ENCODE measurements at places on chromosomes 13 and 19.
A peak's percentile ranks its signal among the peaks of the same experiment; 100 is the strongest.

- DNase-seq, result no peak
These were observed 128.2 kb upstream of the ARGLU1 start for GRCh38 chr13:106696140-106696539.

- DNase-seq, result no peak
These were observed 127.9 kb downstream of the KCTD12 start for GRCh38 chr13:76758257-76758656.

DNA sequence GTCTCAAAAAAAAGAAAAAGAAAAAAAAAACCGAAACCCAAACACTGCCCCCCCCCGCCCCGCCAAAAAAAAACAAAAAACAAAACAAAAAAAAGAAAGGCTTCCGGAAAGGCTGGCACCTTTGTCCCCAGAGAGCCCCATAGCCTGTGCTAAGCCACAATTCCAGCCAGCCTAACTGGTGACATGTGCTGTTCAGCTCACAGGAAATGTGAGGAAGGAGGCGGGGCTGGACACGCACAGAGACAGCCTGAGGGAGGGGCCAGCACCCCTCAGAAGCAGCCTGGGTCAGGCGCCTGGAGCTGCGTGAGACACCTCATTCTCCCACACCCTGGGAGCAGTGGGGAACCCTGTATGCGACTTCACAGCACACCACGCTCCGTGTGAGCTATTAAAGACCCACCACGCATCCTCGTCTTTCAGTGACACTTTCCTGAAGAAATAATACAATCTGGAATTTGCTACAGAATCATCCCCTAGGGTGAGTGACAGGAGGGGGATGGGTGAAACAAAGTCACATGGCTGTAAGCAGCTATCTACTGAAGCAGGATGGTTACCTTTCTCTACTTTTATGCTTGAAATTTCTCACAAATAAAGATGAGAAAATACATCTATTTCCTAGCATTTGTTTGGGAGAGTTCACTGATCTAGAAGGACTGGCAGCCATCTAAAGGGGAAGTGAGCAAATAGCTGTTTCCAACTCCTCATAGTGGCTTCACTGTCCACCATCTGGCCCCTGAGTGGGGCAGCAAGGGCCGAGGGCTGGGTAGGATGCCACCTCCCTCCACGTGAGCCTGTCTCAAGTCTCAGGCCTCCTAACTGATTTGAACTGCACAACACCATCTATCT lies 12.3 kb upstream of the SLC35E1 start:
- peak; percentile 86 for DNase-seq

GRCh38 chr19:18117692-18118378 lies 20.3 kb downstream of the MAST3 start:
- peak; percentile 98 for DNase-seq

GRCh38 chr19:30371960-30372824 lies at the start of gene ZNF536:
Gene ZNF536, plus strand, starts transcription at chr19:30372384. Its CDS starts 71,179 bp downstream, at chr19:30443563.
- DNase-seq, result no peak

- DNase-seq, result no peak
These were observed 36.5 kb upstream of the MUC16 start for GRCh38 chr19:9046694-9047093.

DNA sequence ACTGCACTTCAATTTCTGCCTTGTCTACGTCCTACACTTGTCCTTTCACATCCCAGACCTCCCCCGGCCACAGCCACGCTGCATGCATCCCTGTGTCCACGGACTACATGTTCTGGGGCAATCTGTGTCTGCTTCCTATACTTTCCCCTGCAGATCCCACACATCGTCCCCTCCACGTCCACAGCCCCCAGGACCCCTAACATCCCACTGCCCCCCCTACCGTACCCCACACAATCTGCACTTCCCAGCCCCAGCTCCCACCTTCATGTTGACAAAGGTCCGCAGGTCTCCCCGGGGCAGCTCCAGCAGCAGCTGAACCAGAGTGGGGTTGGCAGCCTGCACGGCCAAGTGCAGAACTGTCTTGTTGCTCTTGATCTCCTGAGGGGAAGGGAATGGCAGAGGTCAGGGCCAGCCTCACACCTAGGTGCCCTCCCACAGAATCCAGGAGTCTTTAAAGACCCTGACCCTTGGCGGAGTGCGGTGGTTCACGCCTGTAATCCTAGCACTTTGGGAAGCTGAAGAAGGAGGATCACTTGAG lies 10.2 kb downstream of the NFKBID start:
- no peak for DNase-seq

DNA sequence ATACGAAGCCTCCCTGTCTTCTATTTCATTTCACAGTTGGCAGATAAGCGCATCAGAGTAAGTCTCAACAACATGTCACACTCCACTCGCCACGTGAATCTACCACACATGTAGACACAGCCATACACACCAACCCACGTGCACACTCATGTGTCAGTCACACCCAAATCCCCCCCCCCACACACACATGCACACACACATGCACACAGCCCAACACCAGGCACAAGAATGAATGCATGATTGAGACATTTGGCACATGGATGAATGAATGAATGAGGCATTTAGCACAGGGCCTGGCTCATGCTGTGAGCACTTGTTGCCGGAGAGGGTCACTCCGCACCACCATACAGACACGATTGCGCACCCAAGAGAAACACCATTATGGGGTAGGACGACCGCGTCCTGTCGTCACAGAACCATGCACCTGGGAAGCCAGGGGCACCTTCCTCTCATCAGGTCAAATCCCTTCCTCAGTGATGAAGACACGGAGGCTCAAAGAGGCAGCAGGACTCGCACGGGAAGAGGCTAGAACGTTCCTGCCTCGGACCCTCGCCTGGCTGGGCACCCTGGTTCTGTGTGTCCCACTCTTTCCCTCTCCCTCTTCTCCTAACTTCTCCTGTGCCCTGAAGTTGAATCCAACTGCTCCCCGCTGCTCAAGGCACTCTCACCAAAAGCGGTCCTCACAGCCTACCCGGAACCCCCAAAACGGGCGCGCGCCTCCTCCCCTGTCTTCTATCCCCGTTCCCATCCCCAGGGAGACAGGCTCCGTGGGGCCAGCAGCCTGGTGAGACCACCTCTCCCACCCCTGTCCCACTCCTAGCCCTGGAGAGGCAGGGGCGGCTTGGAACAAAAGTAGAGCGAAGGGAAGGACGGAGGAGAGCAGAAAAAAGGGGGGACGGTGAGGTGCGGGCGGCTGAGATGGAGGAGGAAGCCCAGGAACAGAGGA lies 1.3 kb downstream of the MEIS3 start:
- no peak for DNase-seq

DNA sequence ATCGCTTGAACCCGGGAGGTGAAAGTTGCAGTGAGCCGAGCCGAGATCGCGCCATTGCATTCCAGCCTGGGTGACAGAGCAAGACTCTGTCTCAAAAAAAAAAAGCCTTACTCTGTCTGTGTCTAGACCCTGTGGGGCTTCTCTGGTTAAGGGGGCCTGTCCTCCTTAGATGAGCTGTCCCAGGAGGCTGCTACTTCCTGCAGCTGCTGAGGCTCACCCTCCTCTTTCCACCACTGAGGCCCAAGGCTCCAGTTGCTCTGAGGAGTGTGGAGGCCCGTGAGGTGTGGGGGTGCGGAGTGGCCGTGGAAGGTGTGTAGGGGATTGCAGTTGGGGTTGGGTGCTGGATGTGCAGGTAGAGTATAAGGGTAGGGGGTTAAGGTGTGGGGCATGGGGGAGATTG lies 22.1 kb upstream of the RASA3 start:
- no peak for DNase-seq

GRCh38 chr19:55477905-55478304 lies 1.5 kb downstream of the ZNF628 start:
- no peak for DNase-seq

DNA sequence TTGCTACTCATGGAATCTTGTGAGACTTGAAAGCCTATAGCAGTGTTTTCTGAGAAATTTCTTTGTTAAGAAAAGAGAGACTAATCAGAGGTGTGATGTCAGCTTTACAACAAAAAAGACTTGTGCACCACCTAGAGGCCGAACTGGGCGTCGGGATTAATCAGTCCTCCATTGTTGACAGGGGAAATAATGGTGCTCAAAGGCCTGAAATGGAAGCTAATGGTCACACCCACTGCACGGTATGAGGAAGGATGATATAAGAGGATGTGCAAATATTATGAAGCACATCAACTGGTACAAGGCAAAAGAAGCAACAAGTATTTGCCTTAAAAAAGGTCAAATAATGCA lies 480.2 kb upstream of the MIR17HG start:
- no peak for DNase-seq

GRCh38 chr19:14514215-14514863 lies 3.9 kb downstream of the DNAJB1 start:
- DNase-seq, result no peak

GRCh38 chr13:59677966-59678814 lies 485.5 kb downstream of the DIAPH3 start:
- no peak for DNase-seq

GRCh38 chr13:112721198-112722104 lies 31.6 kb downstream of the ATP11A start:
- no peak for DNase-seq

DNA sequence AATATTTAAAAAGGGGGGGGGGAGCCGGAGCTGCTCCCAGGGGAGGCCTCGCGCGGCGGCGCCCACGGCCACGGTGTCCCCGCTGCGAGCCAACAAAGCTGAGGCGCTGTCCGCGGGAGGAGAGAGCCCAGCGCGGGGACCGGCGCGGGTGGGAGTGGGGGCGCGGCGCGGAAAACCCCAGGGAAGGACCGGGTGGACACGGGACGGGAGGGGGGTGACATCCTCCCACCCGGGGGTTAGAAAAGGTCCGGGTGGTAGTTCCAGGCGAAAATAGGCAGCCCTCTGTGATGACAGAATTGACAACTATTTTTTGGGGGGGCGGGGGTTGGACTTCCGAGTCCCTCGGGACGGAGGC lies 11.1 kb upstream of the SOX1 start:
- no peak for DNase-seq

- no peak for DNase-seq
These were observed 10.6 kb upstream of the ZNF556 start for GRCh38 chr19:2856457-2857050.

GRCh38 chr19:44626048-44626624 lies 12.8 kb downstream of the IGSF23 start:
- DNase-seq, result no peak

DNA sequence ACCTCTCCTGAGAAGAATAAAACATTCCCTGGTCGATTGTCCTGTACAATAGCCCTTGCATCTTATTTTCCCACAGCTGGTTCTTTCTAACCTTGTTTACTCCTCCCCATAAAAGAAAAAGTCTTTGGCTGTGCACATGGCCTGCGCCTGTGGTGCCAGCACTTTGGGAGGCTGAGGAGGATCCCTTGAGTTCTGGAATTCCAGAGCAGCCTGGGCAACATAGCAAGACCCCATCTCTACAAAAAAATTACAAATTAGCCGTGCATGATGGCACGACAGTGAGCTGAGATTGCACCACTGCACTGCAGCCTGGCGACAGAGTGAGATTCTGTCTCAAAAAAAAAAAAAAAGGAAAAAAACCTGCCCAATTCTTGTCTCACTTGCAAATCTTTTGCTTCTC lies 7.2 kb upstream of the NUP62 start:
- no peak for DNase-seq

- no peak for DNase-seq
These were observed 21.6 kb downstream of the FXYD5 start for GRCh38 chr19:35176181-35176570.

GRCh38 chr13:53200498-53201453 lies 172.2 kb downstream of the OLFM4 start:
- no peak for DNase-seq

DNA sequence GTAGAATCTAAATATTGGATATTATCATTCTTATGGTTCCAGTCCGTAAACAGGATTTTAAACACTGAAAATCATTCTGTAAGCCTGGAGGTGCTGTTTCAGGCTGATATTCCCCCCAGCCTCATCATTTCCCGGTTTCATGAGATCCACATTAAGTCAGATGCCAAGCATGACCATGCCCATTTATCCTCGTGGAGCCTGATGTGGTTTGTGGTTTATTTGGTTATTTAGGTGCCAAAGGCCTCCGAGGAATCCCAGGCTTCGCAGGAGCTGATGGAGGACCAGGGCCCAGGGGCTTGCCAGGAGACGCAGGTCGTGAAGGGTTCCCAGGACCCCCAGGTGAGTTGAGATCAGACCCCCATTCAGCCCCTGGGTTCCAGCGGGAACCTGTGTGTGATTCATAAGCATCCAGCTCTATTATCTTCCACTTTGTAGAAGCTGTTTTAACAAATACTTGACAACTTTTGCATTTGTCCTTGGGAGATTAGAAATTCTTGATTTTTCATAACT lies 92.5 kb downstream of the RAB20 start:
- DNase-seq, result no peak

DNA sequence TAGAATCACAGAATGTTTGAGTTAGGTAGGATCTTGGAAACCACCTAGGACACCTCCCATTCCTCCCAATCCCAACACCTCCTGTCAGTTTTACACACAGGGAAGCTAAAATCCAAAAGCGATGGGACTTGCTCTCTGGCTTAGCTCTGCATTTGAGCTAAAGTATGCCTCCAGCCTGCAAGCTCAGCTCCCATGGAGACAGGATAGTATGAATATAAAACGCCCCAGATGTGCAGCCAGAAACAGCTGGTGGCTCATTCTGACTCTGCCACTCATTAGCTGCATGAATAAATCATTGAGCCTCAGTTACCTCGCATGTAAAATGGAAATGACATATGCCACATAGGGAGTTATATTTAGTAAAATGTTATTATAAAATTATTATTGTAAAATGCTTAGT lies 336.0 kb downstream of the SUCLA2 start:
- DNase-seq, result no peak

DNA sequence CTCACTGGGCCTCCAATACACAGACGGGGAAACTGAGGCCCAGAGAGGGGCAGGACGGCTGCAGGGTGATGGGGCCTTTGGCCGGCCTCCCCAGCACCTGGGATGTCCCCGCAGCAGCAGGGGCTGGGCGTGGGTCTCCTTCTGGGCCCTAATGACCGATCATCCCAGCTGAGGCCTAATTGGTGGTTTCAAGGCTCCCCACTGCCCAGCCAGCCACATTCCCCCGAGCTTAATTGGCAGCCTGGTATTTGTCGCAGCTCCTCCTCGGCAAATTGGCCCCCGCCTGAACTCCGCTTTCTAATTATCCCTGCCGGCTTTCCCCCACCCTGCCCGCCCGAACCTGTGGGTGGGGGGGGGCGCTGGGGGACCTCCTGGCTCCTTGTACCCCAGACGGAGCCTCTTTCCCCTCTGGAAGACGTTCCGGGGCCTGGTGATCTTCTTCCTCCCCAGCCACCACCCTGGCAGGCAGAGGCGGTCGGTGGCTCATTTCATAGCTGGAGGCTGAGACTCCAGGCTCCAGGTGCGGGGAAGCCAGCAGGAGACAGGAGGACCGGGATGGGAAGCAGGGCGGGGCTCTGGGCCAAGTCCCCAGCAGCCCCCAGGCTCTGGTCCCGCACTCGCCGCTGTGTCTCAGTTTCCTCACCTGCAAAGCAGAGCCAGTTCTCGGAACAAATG lies 27.2 kb upstream of the WDR18 start:
- no peak for DNase-seq

DNA sequence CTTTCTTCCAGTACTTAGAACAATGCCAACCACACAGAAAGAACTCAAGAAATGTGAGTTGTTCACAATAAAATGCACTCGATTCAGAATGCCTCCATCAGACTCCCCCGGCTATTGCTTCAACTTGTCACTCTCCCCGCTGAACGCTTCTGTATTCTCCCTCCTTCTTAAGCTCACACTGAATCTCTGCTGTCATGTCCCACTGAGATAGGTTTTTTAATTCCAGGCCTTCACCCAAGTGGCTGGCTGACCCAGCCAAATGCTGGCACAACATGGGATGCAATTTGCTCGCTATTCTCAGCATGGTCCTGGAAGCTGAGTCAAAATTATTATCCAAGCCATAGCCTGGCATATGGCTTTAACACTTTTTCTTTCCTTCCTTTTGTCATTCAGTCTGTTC lies 76.8 kb upstream of the SERP2 start:
- no peak for DNase-seq

Measured in activated T-cell treated with anti-CD3 and anti-CD28 coated beads, Interleukin-2, amount 50 U/mL, for 24 hours (primary cell).